ENCODE measurements at places on chromosomes 11 and 22.

GRCh38 chr11:122215244-122215992, 99.4 kb upstream of the BLID start:
- DNase-seq: peak; percentile 87

DNA sequence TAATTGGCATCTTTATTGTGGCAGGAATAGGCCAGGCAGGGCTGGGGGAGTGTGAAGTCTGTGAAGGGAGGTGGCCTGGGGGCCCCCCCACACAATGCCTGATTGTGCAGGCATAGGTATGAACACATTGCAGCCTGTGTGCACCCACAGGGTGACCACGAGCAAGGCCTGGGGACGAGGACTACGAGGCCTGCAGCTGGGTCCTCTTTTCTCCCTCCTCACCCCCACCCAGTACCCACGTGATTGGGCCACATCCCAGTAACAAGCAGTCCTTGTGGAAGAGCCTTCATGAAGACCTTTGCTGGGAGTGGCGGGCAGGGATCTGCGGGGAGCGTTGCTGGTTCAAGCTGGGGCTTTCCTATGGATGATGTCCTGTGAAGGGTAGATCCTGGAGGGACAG, 29.3 kb downstream of the ZBTB16 start:
- no peak for DNase-seq

DNA sequence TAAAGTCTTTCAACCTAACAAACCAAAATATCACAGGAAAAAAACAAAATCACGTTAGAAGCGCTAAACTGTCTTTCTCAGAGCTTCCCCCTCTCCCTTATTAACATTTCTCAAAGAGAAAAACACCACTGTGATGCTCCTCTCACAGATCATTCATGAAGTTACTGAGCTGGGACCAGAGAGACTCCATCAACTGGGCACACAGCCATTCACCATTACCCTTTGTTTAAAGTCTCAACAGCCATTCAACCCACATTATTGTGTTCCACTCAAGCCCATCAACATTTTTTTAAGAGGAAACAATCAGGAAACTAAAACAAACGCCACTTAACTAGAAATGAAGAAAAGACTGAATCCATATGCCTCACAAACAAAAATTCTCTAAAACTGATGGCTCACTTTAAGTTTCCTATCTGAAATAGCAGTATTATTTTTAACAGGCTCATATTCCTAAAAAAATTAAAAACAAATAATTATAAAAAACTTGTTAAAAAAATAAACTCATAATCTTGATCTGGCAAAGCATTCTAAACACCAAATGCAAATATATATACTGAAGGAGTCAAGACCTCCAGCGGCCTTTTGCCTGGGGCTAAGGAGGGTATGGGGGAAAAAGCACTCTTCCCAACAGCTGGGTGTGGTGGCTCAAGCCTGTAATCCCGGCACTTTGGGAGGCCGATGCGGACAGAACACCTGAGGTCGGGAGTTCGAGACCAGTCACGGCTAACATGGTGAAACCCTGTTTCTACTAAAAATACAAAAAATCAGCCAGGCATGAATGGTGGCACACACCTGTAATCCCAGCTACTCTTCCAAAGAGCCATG, 14.0 kb downstream of the CELF1 start:
- no peak for DNase-seq

- no peak for DNase-seq
These were observed 21.1 kb upstream of the PLET1 start for GRCh38 chr11:112281726-112282125.

- no peak for DNase-seq
These were observed 27.5 kb upstream of the KRTAP5-7 start for GRCh38 chr11:71499546-71499945.

Data from H7 (cell line).